Tibial nerve (tissue), 4 donors: ENCODE measurements at places on chromosomes 12 and 14. TPM values are rescaled to one million over a fixed set of nuclear protein-coding genes. Genes with fewer than 3 reads are reported as not detected.

DNA sequence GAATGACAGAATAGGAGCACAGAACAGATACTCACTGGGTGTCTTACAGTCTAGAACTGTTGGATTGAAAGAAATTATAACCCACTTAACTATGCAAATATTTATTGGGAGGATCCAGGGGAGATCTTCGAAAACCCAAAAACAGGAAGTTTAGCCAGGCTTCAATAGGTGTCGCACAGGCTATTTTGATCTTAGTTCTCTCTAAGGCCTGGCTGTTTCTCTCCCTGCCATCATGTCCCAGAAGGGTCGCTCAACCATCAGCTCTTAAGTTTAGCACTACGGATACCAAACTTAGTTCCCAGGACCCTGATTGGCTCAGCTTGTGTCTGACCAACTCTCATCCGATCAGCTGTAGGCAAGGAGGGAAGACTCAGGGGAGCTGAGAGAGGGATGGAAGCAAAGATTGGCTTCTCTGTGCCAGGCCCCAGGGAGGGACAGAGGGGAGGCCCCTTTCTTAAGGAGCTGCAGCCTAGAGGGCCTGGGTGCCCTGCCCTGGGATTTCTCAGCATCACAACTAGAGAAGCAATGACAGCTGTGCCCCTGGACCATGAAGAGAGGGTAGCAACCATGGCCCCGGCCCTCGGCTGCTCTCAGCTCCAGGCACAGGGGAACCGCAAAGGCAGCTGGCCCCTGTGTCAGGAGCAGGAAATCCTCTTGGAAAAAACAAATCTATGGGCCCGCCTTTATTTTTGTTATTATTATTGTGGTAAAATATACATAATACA is 13.5 kb downstream of the PHETA1 start:
- no peaks in the 10 kb centered on the region for H3K4me1 ChIP-seq
- H3K4me3 ChIP-seq = no peak overlapping the region
- H3K27ac ChIP-seq = no peak overlapping the region
- no peak for DNase-seq
- no peaks in the 10 kb centered on the region for H3K27me3 ChIP-seq

- no peak overlapping the region for H3K4me3 ChIP-seq
- H3K36me3 ChIP-seq = no peaks in the 10 kb centered on the region
- H3K27me3 ChIP-seq = peaks cover 5% of the 10 kb centered on the region
- no peak overlapping the region for H3K27ac ChIP-seq
These were observed 128.8 kb downstream of the TSPAN9 start for GRCh38 chr12:3205742-3206519.

- no peak for DNase-seq
- H3K4me1 ChIP-seq = peaks cover 2% of the 10 kb centered on the region
- H3K36me3 ChIP-seq = no peaks in the 10 kb centered on the region
These were observed 235.2 kb downstream of the PCNX1 start for GRCh38 chr14:71142375-71143038.

- no peak for DNase-seq
- H3K27me3 ChIP-seq = no peaks in the 10 kb centered on the region
- peak overlapping the region; percentile 24 for H3K27ac ChIP-seq
- H3K4me3 ChIP-seq = no peak overlapping the region
These were observed 164.9 kb downstream of the ETV6 start for GRCh38 chr12:11814374-11814773.

- peak overlapping the region; percentile 99 for H3K27ac ChIP-seq
- peaks cover 9% of the 10 kb centered on the region for H3K36me3 ChIP-seq
- no peaks in the 10 kb centered on the region for H3K27me3 ChIP-seq
- H3K4me1 ChIP-seq = peaks cover 13% of the 10 kb centered on the region
- H3K4me3 ChIP-seq = peak overlapping the region; percentile 99
These were observed 1.2 kb downstream of the CLIP1 start for GRCh38 chr12:122421187-122421820.

Gene PAPOLA
- 129 TPM for total RNA-seq

Gene ST8SIA1
- 5.1 TPM for total RNA-seq
